ENCODE measurements at places on chromosomes 5 and 9.

DNA sequence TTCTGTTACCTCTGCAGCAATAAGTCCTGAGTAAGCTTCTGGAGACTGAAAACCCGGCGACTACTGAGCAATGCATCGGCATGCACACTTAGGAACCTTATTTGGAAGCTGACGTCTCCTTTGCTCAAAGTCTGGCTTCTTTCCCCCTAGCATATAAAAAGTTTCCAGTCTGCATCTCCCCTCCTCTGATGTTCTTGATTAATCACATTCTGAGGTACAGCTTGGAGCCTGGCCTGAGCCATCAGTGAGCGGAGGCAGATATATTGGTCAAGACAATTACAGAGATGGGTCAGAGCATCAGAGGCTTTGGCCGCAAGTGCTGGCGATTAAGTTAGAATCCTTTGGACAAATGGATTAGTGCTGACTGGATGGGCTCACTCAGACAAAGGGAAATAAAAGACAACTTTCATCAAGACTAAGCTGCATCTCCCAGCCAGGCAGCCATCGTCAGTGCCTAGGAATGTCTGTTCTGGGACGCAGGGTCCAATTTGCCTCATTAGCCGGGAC is 140.7 kb downstream of the MTX3 start:
- no peak for DNase-seq

DNA sequence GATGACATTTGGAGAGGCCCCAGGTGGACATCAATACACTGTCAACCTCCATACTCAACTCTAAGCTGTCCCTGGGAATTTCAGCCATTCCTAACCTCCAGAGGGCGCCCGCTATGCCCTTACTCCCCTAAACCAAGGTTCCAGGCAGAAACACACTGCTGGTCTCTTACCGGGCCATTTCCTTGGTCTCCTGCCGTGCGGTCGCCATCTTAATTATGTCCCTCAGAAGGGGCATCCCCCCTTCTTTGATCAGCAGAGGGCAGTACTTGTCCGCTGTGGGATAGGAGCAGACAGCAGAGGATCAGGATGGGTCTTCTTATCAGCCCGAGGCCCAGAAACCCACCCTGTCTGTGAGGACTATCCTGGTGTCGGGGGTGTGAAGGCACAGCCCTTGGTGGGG is 9.3 kb upstream of the ZDHHC12 start:
- no peak for DNase-seq

DNA sequence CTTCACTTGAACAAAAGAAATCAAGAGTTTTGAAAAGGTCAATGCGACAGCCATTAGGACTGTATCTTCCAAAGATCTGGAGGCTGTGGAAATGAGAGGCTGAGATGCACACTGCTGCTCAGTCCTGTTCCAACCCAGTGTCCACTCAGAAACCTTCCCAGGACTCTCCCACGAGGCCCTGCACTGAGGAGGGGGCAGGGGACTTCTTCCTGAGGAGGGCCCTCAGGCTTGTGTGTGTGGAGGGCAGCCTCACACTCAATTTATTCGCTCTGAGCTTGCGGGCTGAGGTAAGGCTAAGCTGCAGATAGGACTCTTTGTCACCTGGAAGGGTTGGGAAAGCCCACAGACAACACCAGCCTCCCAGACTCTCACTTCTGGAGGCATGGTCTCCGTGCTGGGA is 69.6 kb upstream of the ROR2 start:
- no peak for DNase-seq

GRCh38 chr9:6787793-6788161 is 30.0 kb downstream of the KDM4C start:
- no peak for DNase-seq

- DNase-seq = peak; percentile 46
Measured at GRCh38 chr5:141186897-141187512, at the start of gene PCDHB9. PCDHB9 (plus strand) TSS chr5:141187161; CDS start chr5:141187319, 158 bp downstream.

DNA sequence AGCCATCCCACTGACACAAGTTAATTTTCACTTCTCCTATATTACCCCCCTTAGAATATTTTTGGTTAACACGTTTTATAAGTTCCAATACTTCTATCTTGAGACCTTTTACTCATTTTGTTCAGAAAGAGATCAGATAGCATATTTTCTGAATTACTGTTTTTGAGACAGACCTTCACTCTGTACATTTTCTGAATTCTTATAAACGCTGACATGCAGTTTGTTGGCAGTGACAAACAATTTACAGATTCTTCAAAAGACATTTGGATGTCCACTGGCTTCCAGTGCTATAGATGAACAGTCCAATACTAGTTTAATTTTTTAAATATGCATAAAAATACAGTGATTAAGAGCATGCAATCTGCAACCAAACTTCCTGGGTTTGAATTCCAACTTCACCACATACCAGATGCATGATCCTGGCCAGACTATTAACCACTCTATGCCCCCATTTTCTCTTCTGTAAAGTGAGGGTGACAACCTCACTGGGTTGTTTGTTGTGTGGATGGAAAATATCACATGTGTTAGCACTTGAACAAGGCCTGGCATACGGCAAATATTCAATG is 142.1 kb downstream of the AGTPBP1 start:
- no peak for DNase-seq

- peak; percentile 88 for DNase-seq
Measured at GRCh38 chr5:122126177-122126755, 3.1 kb upstream of the ZNF474 start.

DNA sequence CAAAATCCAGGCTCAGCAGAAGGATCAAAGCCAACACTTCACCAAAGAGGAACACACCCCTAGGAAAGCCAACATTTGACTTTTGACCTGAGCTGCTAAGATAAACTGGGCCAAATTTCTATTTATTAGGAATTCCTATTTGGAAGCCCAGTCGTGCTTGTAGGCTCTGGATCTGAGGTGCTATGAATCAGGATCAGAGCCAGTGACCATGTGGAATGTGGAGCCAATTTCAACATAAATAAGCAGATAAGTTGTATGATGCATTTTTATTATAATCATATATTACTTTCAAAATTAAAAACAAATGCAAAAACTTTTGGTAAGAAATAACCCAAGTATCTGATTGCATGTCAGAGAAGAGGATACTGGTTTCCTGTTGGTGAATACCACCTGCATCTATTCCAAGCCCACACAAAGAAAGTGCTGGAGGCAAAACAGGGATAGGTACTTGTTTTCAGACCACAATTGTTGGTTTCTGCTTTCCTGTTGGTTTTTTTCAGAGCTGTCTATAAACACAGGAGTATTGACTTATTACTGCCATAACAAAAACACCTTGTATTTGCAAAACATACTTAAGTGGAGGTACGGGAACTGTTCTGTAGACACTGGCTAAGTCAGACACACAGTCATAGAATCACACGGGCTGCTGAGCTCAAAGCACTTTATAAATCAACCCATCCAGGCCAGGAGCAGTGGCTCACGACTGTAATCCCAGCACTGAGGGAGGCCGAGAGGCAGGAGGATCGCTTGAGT is 52.8 kb downstream of the ARL15 start:
- DNase-seq = no peak

DNA sequence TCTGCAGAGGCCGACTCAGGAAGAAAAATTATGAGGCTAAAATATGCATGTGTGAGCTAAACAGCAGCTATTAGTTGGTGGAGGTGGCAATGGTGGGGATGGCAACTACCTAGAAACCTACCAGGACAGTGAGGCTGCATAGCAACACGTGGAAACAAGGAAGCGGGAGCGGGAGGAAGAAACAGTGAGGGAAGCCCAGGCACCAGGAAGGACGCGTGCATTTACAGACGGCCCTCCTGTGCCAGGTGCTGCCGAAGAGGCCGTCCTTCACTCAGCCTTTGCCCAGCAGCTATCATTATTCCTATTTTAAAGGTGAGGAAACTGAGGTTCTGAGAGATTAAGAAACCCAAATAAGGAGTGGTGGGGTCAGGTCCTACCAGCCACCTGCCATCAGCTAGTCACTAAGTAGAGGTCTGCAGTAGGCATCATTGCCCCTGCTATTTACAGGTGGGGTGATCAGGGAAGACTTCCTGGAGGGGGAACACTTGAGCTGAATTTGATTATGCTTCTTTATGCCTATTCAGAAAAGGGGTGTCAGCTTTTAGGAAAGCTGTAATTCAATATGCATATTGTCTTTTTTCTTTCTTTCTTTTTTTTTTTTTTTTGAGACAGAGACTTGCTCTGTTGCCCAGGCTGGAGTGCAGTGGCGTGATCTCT is 125.3 kb downstream of the CRB2 start:
- DNase-seq = no peak

DNA sequence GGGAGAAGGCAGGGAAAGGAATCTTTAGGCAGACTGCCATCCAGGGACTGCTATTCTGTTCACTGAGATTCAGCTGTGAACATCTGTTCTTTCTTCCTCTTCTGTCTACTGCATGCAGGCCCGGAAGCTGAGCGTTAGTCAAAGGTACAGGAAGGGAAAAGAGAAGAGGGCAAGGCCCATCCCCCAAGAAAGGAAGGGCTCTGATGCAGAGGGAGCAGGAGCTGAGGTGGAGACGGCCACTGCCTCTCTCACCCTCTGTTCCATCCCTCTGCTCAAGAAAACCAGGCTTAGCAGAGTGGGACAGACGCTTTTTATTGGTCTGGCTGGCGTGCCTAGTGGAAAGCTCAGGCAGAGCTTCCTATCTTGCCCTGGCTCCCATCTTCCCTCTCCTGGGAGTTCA is 57.6 kb downstream of the PFDN1 start:
- DNase-seq = peak; percentile 3

DNA sequence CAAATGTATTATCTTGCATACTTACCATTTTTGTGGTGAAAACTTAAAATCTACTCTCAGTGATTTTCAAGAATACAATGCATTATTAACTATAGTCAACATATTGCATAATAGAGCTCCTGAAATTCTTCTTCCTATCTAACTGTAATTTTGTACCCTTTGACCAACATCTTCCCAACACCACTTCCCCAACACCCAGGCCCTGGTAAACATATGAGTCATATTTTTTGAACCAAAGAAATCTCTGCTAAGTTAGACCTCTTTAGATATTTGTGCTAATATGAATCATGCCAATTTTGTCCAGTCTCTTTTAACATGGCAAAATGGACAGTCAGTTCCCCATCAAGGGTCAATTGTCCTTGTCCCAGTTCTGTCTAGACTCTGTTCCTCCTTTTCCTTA is 18.5 kb upstream of the RGS7BP start:
- DNase-seq = no peak

DNA sequence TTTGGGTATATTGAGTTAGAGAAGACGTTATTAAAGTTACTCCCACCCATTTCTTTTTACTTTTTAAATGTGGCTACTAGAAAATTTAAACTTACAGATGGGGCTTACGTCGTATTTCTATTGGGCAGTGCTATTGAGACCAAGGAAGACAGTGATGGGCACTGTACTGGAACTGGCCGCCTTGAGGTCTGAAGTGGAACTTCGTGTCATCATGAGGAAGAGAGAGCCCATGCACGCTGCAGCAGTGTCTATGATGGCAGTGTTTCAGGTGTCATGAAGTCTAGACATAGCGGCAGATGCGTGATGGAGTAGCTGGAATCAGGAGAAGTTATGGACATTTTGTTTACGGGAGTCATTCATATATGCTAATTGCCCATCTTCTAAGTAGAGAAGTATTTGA is 143.7 kb downstream of the LRRC70 start:
- no peak for DNase-seq

DNA sequence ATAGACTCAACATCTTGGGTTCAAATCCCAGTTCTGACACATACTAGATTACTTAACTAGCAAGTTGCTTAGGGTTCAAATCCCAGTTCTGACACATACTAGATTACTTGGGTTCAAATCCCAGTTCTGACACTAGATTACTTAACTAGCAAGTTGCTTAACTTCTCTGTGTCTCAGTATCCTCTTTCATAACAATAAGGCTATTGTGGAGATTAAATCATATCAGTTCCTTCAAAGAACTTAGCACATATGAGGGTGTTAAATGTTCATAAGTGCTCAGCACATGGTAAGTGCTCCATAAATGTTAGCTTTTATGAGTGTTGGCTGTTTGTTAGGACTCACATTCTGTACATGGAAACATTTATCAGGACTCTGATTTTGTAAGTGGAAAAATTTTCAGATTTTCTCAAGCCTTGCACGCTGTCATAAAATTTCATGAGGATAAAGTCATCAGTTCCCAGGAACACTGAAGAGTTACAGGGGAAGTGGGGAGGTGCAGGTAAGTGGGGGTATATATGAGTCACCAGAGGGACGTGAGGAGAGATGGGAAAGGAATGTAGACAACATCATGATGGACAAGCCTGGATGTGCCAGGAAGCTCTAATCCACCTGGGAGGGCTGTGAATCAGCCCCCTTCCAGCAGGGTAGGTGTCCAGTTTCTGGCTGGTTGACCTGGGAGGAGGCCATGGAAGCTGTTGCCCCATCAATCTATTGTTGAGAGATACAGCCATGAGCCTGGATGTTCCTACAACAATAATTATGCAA is 532.2 kb upstream of the WWC1 start:
- DNase-seq = no peak

DNA sequence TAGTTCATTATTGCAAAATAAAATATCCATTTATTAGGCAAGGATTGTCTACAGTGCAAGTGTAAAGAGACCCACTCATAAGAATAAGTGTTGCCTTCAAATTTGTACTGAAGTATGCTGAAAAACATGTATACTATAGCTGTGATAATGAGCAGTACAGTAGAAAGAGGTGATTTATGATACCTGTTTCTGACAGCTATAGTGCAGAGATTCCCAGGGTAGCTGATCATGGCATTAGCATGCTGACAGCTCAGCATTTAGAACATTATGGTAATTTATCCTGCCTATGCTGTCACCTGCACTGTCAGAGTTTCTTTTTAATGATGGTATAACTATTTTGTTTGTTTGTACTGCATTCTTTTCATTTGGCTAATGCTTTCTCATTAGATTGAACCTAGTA is 177.6 kb upstream of the TLX3 start:
- no peak for DNase-seq

DNA sequence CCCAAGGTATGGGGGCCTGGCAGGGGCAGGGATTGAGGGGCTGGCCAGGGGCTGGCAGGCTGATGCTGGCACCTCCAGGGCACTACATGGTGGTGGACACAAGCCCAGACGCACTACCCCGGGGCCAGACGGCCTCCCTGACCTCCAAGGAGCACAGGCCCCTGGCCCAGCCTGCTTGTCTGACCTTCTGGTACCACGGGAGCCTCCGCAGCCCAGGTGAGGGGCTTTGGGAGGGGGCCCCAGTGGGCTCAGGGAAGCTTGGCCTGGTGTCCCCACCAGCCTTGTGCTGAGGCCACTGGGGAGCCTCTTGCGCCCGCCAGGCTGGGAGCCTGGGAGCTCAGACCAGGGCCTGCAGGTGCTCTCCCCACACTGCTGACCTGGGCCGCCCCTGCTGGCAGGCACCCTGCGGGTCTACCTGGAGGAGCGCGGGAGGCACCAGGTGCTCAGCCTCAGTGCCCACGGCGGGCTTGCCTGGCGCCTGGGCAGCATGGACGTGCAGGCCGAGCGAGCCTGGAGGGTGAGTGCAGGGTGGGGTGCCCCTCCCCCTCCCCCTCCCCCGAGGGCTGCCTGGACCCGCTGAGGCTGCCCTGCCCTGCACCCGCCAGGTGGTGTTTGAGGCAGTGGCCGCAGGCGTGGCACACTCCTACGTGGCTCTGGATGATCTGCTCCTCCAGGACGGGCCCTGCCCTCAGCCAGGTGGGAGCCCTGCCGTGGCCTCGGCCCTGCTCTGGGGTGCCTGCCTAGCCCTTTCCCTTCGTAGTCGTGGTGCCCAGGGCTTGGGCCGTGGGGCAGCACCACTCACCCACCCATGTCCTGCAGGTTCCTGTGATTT is 5.7 kb downstream of the MAMDC4 start:
- no peak for DNase-seq

GRCh38 chr9:112487799-112488340 is 1.2 kb downstream of the KIAA1958 start:
- DNase-seq = no peak
